ENCODE measurements at places on chromosomes 7 and 10. TPM values are rescaled to one million over a fixed set of nuclear protein-coding genes. Genes with fewer than 3 reads are reported as not detected.

The PRR15 gene
- total RNA-seq, result 5.0 TPM

The HHEX gene
- total RNA-seq, result 11.3 TPM

The DDC gene
- 0.67 TPM for total RNA-seq

The C7orf33 gene
- total RNA-seq, result not detected

The KLF14 gene
- 0.02 TPM for total RNA-seq

The ENTPD1 gene
- 0.16 TPM for total RNA-seq

Data from A549 treated with dexamethasone at 1 μM for 4 hours (cell line).